Stimulated activated CD4-positive, alpha-beta T cell treated with anti-CD3 and anti-CD28 coated beads, Interleukin-1b, Interleukin-23, amount 100 ng/mL, for 4 hours (primary cell): ENCODE measurements at places on chromosomes 3 and 15.

DNA sequence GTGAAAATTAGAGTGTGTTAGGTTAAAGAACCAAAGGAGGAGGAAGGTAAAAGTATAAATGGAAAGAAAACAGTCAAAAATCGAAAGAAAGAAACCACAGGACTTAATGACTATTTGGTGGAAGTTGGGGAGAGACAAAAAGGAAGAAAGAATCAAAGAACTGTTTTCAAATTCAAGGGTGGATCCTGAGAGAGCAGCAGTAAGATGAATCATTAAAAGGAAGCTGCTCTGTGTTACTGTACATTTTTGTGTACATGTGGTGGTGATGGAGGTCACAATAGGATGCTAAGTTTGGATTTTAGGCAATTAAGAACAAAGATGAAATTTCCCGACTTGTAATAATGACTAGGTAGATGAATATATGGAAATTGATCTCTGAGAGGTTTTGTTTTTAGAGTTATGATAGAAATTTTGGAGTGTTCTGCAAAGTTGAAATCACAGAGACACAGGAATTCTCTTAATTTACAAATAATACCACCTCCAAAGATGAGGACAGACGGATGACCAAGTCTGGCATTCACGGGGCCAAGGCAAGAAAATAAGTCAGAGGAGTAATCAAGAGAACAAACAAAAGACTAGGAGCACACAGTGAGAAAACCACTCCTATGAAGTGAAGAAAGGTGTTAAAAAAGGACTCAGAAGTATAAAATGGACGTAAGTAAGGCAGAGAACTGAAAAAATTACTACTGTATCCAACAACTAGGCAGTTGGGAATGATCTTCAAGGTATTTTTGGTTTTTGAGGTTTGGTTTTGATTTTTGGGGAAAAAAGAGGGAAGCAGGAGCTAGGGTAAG lies 7.1 kb downstream of the DHX36 start:
- DNase-seq = no peak

DNA sequence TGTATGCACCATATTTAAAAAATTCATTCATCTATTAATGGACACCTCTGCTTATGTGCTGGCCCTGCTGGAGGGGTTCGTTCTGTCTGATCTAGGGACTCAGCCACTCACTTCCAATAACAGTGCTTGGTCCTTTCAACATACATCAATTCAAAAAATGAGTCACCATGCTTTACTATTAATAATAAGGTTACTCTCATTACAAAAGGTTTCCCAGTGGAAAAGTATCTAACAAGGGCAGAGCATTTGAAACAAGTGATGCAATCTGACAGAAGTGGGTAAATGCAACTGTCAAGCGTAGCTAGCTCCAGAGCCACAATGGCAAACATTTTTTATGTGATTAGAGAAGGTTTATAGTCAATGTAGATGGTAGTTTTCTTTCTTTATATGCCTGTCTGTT lies 67.9 kb upstream of the TNIK start:
- no peak for DNase-seq

DNA sequence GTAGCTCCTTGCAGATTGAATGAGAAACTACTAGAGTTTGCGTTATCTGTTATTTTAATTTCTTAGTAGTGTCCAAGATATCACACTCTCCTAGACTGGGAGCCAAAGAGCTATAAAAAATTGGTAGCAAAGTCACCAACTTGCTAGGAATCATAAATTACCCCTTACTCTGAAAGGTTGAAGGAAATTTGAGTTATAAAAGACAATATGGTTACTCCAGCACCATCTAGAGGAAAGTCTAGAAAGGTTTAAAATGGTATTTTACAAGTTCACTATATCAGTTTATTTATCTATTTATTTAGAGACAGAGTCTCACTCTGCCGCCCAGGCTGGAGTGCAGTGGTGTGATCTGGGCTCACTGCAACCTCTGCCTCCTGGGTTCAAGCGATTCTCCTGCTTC lies 121.6 kb downstream of the RBPMS2 start:
- no peak for DNase-seq

GRCh38 chr3:58868097-58868779 lies 181.6 kb downstream of the CFAP20DC start:
- no peak for DNase-seq

- DNase-seq = no peak
Measured at GRCh38 chr15:101617390-101617965, 34.7 kb downstream of the TM2D3 start.

DNA sequence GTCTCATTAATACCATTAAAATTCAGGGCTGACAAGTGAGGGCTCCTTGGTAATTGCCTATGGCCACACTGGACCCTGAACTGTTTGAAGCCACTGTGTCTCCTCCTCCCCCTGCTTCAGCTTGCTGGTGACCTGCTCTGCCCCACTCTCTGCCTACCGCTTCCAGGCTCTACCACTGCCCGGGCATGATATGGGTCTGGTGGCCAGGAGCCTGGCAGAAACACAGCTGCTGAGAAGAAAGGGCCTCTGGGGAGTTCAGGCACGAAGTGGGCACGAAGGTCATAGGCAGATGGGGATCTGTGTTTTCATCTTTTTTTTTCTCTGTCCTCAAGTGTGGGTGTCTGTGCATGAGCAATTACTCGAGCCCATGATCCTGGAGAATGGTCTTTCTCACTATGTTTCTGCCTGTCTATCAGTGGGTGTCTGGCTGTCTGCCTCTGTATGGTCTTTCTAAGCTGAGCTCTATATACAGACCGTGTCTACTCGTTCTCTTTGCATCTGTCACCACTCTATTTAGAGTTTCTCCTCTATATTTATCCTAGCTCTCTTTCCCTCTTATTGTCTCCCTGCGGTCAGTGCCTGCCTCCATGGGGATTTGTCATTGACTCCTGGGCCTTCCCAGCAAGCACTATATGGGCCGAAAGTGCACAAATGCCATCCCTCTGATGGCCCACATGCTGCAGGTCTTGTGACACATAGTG lies 42.1 kb upstream of the EPHB1 start:
- no peak for DNase-seq

- DNase-seq = no peak
Measured at GRCh38 chr3:52218937-52219650, 6.4 kb downstream of the TLR9 start.

- DNase-seq = no peak
Measured at GRCh38 chr3:148631124-148631903, 66.4 kb upstream of the AGTR1 start.

DNA sequence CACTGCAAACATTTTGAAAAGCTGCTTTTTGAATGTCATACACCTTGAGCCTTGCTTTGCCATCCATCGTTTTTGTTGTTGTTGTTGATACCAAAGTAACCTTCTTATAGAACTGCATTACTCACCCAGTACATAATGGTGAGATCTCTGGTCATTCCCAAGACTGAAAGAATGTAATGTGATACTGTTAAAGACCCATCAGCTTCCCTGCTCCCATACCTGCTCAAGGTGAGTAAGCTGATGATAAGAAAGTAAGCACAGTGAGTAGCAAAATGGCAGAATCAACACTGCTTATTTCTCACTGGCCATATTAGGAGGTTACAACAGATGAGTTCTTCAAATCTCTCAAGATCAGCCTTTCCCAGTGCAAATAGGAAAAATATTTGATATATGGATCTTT lies 89.8 kb downstream of the CADPS start:
- no peak for DNase-seq

- no peak for DNase-seq
Measured at GRCh38 chr3:151644020-151644620, 89.6 kb upstream of the AADACL2 start.

- DNase-seq = no peak
Measured at GRCh38 chr3:123636431-123636841, 51.6 kb upstream of the HACD2 start.
